ENCODE measurements at places on chromosomes 2 and 18.

DNA sequence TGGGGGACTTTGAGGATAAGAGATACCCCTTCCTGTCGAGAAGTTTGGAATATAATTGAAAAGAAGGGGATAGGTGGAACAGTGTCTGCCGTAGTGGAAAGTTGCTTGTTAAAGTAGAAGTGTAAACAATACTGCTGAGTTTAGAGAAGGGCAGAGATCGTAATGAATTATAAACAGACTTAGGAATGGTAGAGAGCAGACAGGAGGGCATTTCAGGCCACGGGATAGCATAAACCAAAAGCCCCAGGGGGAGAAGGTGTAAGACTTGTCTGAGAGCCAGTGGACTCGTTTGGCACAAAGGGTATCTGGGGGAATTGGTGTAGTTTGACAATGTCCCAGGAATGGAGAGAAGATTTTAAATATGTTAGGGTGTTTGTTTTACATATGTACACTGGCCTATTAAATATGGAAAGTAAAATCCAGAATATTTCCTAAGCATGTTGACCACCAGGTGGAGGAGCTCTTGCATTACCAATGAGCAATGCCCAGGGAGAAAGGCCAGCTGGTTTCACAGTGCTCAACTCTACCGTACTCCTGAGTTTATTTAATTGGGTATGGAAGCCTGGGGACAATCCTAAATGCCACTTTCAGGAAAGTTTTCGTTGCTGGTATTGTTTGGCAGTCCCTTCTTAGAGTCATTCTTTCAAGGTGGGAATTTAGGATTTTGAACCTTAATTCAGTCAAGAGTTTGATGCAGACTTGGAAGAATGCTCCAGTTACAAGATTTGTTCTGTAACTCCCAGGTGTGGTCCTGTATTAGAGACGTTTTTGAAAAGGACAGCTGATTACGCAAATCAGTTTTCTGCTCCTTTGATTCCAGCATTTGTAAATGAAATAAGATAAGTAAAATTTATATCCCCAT is 7.5 kb downstream of the COPS8 start:
- no peak for DNase-seq

GRCh38 chr18:2959341-2959740 is 53.6 kb downstream of the LPIN2 start:
- peak; percentile 3 for DNase-seq

DNA sequence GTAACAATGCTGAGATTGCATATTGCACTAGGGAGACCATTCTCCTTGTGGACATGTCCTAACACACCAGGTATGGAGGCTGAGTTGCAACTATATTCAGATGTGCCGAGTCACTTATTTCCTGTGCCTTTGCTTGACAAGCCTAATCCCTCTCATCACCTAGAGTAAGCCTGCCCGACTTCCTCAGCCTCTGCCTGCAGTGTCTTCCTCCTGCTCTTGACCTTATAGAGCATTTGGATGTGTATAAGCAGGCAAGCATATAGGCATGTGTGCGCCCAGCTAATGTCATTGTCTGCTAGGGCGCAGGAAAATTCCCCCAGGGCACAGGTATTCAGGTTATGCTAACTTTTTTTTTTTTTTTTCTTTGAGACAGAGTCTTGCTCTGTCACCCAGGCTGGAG is 316.9 kb downstream of the CDH2 start:
- no peak for DNase-seq

- no peak for DNase-seq
Measured at GRCh38 chr2:220396287-220396686, 768.9 kb downstream of the SLC4A3 start.

DNA sequence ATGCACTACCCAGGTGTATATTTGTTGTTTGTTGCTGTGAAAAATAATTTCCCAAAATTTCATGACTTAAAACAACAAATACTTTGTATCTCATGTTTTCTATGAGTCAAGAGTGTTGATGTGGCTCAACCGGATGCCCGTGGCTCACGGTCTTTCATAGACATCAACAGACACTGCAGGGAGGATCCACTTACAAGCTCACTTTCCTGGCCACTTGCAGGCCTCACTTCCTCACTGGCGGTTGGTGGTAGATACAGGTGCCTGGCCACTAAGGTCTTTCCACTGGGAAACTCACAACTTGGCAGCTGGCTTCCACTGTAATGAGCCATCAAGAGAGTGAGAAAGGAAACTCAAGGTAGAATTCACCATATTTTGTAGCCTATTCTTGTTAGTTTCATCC is 662.9 kb downstream of the IRS1 start:
- DNase-seq = no peak

DNA sequence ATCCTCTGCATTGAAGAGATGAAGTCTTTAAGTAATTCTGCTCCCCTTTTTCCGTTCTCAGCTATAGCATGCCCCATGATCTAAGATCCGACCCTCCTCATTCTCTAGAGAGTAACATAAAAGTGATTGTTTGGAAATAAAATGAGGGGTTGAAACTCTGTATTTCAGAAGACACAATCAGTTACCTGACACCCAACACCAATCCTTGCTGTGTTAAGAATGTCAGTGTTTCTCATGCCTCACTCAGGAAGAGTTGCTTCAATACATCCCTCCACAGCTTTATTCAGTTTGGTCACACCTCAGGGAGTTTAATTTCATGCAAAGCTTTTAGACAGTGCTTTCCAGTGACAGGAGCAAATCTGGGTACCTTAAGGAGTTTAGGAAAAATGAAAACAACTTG is 49.9 kb upstream of the RBBP8 start:
- no peak for DNase-seq

- no peak for DNase-seq
Measured at GRCh38 chr18:78564030-78564429, 415.6 kb upstream of the SALL3 start.

- DNase-seq = no peak
Measured at GRCh38 chr2:137870682-137871081, 93.6 kb upstream of the HNMT start.

- DNase-seq = no peak
Measured at GRCh38 chr2:45836316-45836715, 184.8 kb downstream of the PRKCE start.

- DNase-seq = no peak
Measured at GRCh38 chr18:72283148-72283925, 260.8 kb downstream of the CBLN2 start.

GRCh38 chr2:128495996-128496547 is 177.4 kb upstream of the HS6ST1 start:
- DNase-seq = no peak
